ENCODE measurements at places on chromosomes 16 and 17.
A peak's percentile ranks its signal among the peaks of the same experiment; 100 is the strongest.

DNA sequence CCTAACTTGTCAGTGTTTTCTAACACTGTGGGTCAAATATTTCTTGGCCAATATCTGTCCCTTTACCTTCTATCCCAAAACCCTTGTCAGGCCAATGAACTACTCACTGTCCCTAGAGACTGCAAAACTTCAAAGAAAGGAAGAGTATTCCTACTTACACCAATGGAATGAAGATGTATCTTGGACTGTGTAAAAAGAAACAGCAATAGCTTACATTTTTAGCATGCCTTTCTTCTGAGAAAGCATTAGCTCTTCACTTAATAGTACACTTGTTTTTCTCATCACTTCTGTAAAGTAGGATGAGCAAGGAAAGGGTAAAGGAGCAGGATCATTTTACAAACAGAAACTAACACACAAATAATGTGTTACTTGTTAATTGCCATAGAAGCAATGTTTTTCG, 73.9 kb downstream of the STH start:
- DNase-seq: no peak

DNA sequence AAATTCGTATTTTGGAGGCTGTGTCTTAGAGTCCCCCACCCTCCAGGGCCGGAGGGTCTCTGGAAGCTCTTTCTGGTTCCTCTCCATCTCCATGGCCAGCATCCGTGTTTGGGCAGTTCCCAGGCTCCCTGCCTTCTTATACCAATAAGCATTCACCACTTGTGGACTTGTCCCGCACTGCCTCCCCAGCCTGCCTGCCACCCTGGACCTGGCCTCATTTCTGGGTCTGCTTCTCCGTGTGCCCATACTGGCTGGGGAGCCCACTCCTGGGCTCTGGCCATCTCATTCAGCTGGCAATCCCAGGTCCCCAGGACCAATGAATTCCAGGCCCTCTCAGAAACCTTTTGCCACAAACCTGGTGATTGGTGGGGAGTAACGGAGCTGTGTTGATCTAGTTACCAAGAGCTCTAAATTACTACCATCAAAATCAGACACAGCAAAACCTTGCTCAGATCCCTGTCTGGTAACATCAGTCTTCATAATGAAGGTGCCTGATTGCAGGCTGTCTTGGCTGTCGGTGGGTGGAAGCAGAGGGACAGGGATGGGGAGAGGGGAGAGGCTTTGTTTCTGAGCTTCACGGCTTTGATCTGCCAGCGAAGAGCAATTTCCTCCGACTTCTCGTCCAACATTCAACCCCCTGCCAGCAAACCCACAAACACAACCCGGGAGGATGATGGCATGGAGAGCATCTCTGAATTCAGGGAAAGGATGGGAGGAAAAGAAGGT, 27.7 kb upstream of the CRHR1 start:
- no peak for DNase-seq

DNA sequence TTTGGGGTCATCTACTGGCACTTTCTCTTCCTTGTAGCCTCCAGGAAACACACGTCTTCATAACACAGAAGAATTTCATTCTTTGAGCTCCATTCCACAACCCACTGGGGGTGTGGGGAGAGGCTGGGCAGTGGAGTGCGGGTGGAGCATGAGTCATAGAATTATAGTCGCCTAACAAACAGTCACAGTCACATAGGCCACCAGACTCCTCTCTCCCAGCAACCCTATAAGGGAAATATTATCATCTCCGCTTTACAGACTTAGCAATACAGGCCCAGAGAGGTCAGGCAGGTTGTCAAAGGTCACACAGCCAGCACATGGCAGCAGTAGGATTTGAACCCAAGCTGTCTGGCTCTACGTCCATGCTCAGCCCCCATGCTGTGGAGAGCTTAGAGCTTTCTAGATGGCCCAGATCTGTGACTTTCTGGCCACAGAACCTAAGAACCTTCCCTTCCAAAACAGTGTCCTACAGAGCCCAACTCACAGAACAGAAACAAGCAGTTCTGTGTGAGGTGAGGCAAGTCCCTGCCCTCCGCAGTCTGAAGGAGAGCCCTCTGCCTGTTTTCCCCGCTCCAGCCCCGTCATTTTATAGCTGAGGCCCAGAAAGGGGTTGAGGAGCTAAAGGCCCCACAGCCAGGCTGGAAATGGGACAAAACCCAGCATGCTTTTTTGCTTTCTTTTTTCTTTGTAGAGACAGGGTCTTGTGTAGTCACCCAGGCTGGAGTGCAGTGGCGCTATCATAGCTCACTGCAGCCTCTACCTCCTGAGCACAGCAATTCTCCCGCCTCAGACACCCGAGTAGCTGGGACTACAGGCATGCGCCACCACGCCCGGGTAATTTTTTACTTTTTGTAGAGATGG, 10.7 kb upstream of the LITAF start:
- no peak for DNase-seq

GRCh38 chr16:10694830-10695229, at the start of gene TEKT5:
Gene TEKT5 (minus strand): TSS chr16:10694930. CDS start chr16:10694873, 57 bp downstream.
- no peak for DNase-seq

DNA sequence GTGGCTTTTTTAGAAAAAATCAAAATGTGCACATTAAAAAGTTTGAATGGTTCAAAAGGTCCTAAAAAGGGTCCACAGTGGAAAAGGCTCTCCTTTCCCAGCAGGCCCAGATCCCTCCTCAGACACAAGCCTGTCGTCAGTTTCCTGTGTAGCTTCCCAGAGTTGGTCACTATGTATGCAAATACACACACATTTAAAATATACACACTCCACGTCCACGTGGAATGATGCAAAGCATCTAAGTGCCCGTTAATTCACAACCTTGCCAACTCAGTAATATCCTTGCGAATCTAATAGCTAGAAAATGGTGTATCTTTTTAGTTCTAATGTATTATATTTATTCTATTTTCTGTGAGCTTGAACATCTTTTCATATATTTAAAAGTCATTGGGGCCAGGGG, 17.7 kb downstream of the NLRC5 start:
- DNase-seq: no peak

DNA sequence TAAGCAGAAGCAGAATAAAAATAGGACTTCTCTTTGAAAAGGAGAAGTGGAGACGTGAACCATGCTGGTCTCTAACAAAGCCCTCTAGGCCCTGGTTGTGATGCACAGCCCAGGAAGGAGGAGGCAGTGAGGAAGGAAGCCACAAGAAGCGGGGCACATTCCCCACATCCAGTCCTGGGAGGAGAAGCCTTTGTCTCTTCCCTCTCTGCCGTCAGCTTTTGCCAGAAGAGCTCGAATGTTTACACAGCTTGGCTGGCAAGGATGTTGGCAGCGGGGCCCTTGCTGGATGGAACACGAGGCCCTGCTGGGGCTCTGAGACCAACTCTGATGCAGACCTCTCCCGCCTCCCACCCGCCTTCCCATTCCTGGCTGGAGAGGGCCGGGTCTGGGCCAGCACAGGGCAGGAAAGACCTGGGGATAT, 91.3 kb downstream of the MAF start:
- no peak for DNase-seq

DNA sequence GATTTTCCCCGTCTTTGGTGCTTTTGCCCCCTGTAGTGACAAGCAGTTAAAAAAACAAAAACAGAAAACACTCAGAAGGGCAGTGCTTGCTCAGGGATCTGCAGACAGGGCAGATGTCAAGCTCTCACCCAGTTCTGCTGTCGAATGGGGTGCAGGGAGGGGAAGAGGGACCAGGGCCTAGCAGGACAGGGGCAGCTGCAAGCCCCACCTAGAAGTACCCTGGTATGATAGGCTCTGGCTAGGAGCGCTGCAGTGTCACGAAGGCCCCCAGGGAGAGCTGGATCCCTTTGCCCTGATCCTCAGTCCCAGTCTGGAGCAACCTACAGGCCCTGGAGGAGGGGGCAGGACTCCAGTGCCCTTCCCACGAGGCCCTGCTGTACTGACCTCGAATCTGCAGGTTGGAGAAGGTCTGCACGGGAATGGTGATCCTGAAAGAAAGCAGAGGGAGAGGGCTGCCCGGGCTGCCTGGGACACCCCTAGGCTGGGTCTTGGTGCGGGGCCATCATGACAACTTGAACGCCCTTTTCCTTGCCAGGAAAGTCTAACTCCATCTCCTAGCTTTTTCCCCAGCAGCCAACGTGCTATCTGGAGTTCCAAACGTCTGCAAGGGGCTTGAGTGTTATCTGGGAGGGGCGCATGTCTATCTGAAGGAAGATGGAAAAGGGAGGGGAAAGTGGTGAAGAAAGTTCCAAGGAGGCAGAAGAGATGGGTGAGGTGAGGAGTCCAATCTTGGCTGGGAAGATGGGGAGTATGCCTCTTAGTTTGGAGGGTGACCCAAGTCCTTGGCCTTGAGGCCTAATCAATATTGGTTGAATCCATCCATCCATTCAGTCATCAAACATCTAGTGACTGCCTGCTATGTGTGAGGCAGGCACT, 4.8 kb downstream of the GFAP start:
- no peak for DNase-seq

DNA sequence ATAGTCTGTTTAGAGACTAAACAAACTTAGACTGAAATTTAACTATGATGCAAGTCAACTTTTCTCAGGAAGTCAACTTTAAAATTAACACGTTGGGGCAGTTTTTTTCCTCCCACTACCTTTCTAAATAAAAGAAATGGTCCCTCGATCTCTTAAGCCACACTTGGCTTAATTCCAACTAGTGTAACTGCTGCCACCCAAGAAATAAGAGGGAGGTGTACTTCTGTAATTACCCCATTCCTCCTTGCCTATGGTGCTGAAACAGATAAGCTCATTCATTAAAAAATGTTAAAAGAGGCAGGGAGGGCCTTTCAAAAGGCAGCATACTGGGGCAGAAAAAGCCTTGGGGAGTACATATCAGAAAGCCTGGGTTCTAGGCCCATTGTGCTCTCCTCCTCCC, 59.8 kb downstream of the NCOR1 start:
- DNase-seq: no peak

GRCh38 chr17:69523244-69523861, 108.9 kb downstream of the MAP2K6 start:
- DNase-seq: no peak

DNA sequence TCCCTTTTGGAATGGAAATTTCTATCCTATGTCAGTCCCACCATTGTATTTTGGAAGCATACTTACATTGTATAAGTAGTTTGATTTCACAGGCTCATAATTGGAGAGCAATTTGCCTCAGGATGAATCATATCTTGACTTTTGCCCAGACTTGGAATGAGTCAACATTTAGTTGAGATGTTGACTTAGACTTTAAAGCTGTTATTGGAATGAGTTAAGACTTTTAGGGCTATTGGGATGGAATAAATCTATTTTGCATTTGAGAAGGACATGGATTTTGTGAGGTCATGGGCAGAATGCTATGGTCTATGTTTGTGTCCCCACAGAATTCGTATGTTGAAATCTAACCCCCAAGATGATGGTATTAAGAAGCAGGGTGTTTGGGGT, 12.2 kb upstream of the ZNF594 start:
- no peak for DNase-seq

GRCh38 chr16:57475711-57476339, 10.5 kb downstream of the DOK4 start:
- peak; percentile 48 for DNase-seq

DNA sequence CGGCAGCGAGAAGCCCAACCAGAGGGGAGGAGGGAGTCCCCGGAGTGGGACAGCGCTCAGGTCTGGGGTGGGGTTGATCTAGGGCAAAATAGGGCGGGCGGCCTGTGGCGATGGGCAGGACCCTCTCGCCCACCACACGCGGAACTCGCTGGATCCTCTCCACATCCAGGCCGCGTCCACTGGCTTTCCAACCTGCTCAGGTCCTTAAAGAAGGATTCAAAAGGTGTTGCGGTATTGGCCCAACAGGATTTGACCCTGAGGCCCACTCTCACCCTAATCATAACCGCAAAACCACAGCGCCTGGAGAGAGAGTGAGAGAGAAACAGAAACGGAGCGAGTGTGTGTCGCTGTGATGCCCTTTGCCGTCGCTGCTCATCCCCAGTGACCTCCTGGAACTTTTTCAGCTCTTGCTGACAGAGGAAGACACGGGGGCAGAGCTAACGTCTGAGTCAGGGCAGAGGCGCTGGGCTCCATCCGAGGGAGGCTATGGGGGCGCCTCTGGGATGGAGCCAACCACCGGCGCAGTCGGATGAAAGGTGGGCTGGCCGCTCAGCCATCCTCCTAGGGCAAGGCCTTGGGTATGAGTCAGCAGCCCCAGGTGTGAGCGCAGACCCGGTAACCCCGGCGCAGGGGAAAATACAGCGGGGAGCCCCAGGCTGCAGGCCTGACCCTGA, 16.7 kb upstream of the OR1F1 start:
- peak; percentile 44 for DNase-seq

GRCh38 chr17:54985476-54985875, 16.9 kb downstream of the STXBP4 start:
- DNase-seq: no peak

DNA sequence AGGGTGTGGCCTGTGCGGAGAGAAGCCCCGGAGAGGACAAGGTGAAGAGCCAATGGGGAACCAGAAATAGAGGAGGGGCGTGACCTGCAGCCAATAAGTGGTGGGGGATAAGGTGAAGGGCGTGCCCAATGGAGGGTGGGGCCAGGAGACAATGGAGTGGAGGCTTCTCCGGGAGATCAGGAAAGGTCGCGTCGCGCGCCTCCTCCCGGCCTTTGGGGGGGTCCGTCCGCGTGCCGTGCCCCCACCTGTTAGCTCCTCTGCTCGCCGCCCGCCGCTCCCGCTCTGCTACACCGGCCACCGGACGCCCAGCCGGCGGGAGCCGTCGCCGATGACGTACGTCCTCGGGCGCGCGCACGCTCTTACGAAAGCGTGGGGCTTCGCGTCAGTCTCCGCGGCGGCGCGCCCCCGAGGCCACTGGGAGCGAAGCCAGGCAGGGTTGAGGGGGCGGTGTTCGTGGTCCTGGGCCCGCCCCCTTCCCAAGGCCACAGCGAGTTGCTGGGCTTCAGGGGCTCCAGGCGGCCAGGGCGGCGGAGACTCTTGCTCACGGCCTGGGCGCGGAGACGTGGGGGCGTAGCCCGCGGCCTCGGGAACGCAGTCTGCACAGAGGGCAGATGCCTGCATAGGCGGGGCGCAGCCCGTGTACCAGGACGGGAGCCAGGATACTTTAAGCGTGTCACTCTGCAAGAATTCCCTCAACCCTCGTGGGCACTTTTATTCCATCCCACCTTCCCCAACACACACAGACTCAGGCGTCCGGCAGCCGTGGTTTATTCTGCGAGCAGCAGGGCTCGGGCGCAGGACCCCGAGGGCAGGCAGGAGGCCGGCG, at the start of gene MATCAP1:
MATCAP1 (minus strand) TSS at position 337 of the 826 bp plus-strand sequence. CDS start 3,353 bp downstream, outside the sequence.
- peak; percentile 85 for DNase-seq

- DNase-seq: no peak
These were observed 51.6 kb downstream of the ACTG1 start for GRCh38 chr17:81460856-81461460.

- no peak for DNase-seq
These were observed 14.9 kb downstream of the ADGRG1 start for GRCh38 chr16:57643147-57643874.

DNA sequence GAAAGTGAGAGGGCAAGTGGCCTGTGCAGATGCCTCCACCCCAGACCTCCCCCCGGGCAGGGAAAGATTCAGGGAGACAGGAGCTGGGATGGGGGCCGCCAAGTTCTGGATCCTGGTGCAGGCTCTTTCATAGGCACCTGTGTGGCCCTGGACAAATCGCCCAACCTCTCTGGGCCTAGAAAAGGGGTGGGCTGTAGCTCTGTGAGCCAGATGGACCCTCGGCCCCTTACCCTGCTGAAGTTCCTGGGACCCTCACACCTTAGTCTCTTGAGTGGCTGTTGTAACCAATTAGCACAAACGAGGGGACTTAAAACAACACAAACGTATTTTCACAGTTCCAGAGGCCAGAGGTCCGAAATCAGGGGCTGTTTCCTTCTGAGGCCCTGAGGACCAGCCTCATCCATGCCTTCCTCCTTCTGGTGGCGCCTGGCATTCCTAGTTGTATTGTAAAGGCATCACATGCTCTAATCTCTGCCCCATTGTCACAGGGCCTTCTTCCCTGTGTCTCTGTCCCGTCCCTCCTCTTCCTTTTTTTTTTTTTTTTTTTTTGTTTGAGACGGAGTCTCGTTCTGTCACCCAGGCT, 352.6 kb downstream of the SEC14L1 start:
- no peak for DNase-seq

GRCh38 chr17:59028328-59028727, 78.4 kb downstream of the TRIM37 start:
- no peak for DNase-seq

Data from stimulated activated CD8-positive, alpha-beta memory T cell treated with anti-CD3 and anti-CD28 coated beads, Interleukin-2, amount 100 ng/mL, for 1 hour (primary cell).